Effector memory CD4-positive, alpha-beta T cell (primary cell): ENCODE measurements at places on chromosomes 4 and X.

DNA sequence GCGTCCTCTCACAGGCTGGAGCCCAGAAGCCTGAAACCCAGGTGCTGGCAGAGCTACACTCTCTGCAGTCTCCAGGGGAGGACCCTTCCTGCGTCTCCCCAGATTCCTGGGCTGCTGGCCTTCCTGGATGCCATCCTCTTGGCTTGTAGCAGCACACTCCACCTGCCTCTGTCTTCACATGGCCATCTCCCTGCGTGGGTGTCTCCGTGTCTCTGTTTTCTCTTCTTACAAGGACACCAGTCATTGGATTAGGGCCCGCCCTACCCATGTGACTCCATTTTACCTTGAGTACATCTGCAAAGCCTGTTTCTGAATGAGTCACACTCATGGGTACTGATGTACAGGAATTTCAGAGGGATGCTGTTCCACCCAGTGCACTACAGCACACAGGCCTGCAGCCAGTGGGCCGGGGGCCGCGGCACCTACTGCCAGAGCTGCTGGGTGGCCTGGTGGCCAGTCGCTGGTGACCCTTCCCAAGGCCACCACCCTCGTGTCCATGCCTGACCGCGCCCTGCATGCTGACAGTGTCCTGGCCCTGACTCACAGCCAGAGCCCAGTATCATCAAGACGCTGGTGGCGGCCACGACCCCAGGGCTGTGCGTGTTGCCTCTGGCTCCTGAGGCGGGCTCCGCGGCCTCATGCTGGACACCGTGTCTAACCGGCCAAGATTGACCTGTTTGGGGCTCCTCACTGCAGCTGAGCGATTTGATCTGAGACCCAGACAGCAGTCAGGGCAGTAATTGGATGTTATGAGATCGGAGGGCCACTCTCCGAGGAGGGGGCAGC lies 63.6 kb upstream of the NKX1-1 start:
- no peak for DNase-seq

GRCh38 chr4:11376571-11376970 lies 52.1 kb downstream of the HS3ST1 start:
- no peak for DNase-seq

DNA sequence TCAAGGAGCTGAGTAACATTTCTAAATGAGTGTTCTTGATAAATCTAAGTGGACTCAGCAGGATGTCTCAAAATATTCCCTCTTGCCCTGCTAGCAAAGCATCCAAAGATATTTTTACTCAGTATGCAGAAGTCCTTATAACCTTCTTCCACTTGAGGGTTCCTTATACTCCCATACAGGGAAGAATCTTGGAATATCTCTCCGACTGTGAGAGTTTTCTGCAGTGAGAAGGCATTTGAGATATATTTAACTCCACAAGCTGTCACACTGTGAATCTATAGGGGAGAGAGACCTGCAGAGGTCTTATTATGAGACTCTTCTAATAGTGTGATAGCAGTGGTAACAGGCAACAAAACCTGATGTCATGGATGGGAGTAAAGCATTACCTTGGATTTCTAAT lies 1034.5 kb upstream of the PABPC4L start:
- DNase-seq = no peak

GRCh38 chr4:176794151-176794550 lies 1.4 kb upstream of the VEGFC start:
- no peak for DNase-seq

DNA sequence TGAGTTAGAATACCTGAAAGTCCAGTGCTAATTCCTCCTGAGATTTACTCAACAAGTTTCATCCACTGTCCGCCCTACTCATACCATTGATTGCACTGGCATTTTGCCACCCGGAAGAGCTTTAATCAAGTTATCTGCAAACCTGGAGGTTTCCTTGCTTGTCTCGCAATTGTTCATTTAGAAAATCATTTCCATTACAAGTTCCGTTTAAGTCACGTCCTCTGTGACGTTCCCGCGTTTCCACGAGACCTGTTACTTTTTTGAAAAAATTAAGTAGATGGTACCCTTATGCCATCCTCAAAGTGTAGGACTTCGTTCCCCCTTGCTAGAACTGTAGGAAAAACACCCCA lies 761 bp upstream of the FRYL start:
- peak; percentile 9 for DNase-seq

- DNase-seq = no peak
These were observed 7.7 kb downstream of the OCIAD2 start for GRCh38 chr4:48898733-48899431.

- no peak for DNase-seq
These were observed 68.0 kb downstream of the RGS12 start for GRCh38 chr4:3360777-3361176.

GRCh38 chr4:140675599-140676231 lies 80.5 kb downstream of the TBC1D9 start:
- DNase-seq = no peak
